ENCODE measurements at places on chromosomes 4 and X.

DNA sequence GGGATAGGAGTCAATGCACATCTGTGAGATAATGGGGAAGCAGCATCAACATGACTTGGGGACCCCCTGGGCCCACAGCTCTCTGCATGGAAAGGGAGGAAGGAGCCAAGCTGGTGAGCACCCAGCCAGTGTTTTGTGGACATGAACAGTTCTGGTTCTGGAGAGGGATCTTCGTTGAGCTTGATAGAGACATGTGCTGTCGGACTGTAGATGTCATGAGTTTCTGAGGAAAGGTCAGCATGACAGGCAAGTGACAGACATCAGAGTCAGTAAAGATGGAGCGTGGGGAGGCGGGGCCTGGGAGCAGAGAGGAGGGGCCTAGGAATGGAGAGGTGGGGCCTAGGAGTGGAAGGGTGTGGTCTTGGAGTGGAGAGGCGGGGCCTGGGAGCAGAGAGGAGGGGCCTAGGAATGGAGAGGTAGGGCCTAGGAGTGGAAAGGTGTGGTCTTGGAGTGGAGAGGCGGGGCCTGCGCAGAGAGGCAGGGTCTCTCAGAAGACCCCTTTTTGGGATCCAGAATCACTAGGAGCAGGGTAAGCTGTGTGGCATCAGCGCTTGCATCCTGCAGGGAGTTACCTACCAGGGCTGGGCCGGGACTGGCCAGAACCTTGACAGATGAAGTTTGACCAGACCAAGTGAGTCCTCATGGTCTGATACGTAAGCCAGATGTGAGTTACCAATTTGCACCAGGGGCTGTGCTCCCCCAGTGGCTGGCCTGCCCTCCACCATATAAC is 33.7 kb downstream of the PIGG start:
- DNase-seq = no peak

GRCh38 chrX:69988955-69989394 is 60.8 kb downstream of the AWAT2 start:
- no peak for DNase-seq

GRCh38 chr4:122707497-122707896 is 25.0 kb upstream of the BBS12 start:
- DNase-seq = no peak

DNA sequence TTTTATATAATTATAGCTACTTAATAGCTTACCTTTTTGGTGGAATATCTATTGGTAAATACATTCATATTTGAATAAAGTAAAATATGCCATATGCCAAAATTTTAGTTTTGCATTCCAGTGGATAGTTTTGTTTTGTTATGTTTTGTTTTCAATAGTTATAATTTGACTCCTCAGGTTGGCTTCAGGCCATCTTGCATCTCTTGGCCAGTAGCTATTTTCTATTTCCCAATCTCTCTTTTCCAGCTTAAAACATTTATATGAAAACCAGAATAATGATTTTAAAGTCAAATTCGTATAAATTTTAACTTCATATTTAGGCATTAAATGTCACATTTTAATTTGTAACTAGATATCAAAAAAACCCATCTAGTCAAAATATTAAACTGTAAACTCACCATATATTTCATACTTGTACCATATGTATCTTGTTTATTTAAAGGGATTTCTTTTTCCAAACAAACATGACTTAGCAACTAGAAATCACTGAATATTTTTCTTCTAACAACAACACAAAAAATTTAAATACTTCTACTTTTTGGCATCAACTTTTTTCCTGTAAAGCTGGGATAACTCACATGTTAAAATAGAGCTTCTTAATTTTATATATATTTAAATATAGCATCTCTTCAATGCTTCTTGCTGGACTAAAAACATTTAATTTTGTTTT is 1209.6 kb downstream of the PCDH7 start:
- DNase-seq = no peak

DNA sequence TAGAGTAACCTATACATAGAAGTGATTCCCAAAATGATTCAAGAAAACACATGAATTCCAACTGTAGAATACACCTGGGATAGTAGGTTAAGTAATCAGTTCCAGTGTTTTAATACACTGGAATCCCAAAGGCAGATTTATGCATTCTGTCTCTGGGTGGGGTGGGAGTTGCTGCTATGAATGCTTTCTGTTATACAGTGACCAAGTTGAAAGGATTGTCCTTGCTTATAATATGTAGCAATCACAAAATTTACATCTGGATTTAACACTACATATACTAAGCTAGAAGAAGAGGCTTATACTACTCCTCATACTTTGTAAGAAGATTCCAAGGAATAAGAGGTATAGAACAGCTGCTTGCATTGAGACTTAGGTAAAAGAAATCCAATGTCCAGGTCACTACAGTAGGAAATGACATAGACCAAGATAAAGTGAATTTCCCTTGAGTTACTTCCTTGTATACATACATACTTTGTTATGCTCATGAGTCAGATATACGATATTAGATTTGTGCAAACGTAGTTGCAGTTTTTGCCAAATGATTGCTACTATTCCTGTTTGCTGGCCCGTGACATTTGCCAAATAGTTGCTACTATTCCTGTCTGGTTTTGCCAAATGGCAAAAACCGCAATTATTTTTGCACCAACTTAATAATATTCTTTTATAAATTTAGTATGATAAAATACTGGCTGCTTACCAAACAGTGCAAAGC is 210.5 kb upstream of the DIAPH2 start:
- DNase-seq = no peak

GRCh38 chr4:48360285-48361011 is 19.1 kb downstream of the SLAIN2 start:
- no peak for DNase-seq

- DNase-seq = no peak
These were observed 99.2 kb downstream of the TSPAN7 start for GRCh38 chrX:38660395-38661102.

DNA sequence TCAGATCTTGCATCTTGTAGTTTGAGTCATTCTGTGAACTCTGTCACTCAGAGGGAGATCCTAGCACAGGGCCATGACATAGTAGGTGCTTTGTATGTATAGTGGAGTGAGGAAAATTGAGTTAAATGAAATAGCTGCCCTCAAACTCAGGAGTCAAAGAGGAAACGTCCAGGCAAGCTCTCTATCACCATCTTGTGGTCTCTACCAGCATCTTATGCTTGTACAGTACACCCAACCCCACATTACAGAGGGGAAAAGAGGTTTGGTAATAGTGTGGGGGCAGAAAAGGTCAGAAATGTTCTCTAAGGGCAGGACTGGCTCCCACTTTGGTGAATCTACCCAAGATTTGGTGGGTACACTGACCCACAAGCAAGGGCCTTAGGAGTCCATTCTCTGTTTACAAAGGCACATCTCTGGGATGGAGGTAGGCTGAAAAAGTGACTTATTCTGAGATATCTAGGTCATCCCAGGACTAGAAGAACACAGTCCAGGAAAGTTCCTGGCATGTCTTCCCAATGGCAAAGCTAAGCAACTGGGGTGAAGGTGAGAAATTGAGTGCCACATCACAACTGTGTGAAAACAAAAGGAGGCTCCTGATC is 131.8 kb downstream of the OR13H1 start:
- DNase-seq = no peak

DNA sequence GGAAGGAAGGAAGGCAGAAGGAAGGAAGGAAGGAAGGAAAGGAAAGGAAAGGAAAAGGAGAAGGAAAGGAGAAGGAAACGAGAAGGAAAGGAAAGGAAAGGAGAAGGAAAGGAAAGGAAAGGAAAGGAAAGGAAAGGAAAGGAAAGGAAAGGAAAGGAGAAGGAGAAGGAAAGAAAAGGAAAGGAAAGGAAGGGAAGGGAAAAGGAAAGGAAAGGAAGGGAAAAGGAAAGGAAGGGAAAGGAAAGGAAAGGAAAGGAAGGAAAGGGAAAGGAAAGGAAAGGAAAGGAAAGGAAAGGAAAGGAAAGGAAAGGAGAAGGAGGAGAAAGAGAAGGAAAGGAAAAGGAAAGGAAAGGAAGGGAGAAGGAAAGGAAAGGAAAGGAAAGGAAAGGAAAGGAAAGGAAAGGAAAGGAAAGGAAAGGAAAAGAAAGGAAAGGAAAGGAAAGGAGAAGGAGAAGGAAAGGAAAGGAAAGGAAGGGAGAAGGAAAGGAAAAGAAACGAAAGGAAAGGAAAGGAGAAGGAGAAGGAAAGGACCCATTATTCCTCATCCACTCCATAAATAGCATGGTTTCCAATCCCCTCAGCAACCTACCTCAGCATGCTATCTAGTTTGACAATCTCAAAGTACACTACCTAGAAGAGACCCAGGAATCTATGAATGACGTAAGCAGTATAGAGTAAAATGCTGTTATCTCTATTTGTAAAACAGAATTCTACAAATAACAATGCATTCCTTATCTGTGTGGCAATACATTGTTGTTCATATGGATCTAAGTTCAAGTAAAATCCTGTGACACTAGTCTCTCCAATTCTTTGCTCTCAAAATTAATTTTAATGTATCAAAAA is 209.7 kb downstream of the LRBA start:
- no peak for DNase-seq

- DNase-seq = no peak
These were observed 21.0 kb upstream of the ADD1 start for GRCh38 chr4:2822461-2823300.

DNA sequence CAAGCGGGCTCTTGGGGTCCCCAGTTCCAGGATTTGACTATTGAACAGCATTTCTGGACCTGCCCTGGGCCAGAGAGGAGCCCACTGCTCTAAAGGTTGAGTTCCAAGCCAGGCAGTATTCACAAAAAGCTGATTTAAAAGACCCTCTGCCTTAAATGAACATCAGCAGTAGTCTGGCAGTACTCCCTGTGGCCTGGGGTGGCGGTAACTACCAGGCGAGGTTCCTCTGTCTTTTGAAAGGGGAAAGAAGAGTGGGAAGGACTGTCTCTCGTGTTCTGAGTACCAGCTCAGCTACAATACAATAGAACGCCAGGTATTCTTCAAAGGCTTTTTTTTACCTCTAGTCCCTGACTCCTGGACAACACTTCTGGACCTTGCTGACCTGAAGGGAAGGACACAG is 456.4 kb upstream of the TEX13C start:
- no peak for DNase-seq

- DNase-seq = no peak
These were observed at the start of gene CPZ for GRCh38 chr4:8592366-8593263. TSS of gene CPZ (plus strand) at chr4:8592765. CDS start at chr4:8592834, 69 bp downstream.

- no peak for DNase-seq
These were observed 222.3 kb upstream of the HDX start for GRCh38 chrX:84724576-84724975.

DNA sequence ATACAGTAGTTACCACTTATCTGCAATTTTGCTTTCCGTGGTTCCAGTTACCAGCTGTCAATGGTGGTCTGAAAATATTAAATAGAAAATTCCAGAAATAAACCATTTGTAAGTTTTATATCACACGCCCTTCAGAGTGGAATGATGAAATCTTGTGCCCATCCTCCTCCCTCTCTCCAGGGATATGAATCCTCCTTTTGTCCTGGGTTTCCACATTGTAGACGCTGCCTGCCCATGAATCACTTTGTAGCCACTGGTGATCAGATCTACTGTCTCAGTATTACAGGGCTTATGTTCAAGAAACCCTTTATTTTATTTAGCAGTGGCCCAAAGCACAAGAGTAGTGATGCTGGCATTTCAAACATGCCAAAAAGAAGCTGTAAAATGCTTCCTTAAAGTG is 198.6 kb downstream of the KCNIP4 start:
- DNase-seq = no peak

DNA sequence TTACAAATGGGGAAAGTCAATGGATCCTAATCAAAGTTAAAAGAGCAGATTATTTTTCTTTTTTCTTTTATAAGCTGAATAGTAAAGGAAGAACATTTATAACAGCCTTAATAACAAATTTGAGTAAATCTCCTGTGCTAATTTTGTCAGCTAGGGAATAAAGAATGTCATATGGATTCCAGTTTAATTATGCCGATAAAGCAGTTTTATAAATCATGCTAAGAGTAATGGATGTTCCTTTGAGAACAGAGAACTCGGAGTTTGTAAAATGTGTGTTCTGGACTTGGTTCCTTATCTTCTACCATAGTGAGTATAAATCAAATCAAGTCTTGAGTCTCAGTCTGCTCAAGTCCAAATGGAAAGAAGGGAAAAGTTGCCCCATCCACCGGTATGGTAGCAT is 180.3 kb upstream of the FTHL17 start:
- no peak for DNase-seq

DNA sequence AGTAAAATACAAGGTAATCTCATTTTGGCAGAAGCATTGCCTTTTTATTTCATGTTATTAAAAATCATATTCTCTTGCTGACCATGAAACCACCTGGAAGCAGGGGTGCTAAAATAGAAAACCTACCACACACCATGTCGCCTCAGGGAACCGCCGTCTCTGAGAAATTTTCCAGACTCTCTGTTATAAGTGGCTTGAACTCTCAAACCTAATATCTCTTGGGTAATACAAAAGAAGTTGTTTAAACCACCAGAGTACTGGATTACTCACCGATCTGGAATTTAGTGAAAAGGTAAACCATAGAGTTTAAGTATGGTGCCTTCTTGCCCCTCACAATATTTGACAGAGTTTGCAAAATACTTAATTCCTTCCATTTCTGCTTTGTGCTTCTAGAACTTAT is 27.7 kb downstream of the ENPP6 start:
- DNase-seq = no peak

- no peak for DNase-seq
These were observed 44.2 kb upstream of the SPRY1 start for GRCh38 chr4:123352240-123352945.

- no peak for DNase-seq
These were observed 1444.0 kb downstream of the PCDH18 start for GRCh38 chr4:136088211-136088867.

DNA sequence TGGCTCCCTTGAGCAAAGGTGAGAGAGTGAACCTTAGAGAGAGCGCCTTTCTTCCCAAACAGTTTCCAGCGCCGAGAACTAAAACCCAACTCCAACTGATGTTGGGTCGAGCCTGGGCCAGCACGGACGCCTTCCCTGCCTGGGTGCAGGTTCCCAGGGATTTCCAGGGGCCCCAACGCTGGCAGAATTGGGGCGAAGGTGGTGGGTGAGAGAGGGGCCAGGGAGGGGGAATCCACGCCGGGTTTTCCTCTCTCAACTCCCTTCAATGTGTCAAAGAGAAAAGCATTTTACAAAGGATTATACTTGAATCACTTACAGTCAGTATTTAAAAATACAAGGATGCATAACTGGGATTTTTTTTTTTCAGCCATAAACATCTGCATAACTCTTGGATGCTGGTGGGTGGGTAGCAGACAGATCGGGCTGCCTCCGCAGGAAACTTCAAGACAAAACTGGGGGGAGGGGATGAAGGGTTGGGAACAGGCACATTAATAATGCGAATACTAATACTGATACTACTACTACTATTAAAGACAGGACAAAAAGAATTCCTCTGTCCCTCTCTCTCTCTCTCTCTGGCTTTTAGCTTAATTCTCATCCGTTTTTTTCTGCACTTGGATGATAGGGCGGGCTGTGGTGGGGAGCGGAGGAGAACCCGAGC is 1.3 kb upstream of the ARX start:
- DNase-seq = no peak

GRCh38 chr4:168655182-168655581 is 158.3 kb downstream of the PALLD start:
- DNase-seq = no peak

DNA sequence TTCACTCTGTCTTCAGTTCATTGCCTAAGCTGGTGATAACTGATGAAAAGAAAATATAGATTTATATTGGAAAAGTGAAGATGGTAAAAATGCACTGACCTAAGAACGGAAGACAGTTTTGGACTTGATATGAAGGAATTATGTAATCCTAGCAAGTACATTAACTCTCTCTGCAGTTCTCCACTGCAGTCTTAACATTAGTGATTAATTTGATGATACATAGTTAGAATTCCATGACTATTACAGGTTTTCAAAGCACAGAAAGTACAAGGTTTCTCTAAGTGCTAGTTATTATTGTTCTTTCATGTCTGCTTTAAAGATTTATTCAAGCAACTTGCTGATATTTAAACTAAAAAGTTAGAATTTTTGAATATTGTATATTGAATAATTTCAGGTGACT is 1591.7 kb upstream of the ADGRL3 start:
- no peak for DNase-seq

Measured in activated T-cell treated with anti-CD3 and anti-CD28 coated beads for 24 hours (primary cell).